Inflammatory macrophage treated with lipopolysaccharide for 1 hour (primary cell): ENCODE measurements at places on chromosomes 1 and 21.

DNA sequence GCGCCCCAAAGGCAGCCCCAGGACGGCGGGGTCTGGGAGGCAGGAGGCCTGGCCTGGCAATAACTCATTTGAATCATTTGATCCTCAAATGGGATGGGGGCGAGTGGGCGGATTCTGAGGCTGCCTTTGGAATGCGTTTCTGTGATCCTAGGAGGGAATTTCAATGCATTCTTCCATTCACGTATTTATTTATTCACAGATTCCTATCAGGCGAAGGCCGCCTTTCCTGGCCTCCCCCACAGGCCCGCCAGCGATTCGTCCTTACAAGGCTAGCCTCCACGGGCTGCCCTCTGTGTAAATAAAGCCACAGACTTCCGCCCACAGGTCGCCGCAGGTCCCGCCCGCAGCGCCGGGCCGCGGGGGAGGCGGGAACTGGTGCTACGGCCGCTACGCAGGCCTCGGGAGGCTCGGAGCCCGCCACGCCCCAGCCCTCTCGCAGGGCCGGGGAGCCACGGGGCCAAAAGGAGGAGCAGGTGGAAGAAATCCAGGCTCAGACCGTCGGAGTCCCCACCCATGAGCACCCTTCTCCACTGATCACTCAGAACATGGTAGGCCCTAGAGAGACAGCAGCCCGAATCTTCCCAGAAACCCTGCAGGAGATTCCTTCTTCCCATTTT is 31.3 kb upstream of the JUN start:
- peak; percentile 80 for DNase-seq

- no peak for DNase-seq
These were observed 18.0 kb downstream of the NOL9 start for GRCh38 chr1:6536291-6536690.

- no peak for DNase-seq
These were observed 33.2 kb upstream of the KIAA0040 start for GRCh38 chr1:175225805-175226129.

- no peak for DNase-seq
These were observed 101.1 kb downstream of the RHOU start for GRCh38 chr1:228836427-228836826.

DNA sequence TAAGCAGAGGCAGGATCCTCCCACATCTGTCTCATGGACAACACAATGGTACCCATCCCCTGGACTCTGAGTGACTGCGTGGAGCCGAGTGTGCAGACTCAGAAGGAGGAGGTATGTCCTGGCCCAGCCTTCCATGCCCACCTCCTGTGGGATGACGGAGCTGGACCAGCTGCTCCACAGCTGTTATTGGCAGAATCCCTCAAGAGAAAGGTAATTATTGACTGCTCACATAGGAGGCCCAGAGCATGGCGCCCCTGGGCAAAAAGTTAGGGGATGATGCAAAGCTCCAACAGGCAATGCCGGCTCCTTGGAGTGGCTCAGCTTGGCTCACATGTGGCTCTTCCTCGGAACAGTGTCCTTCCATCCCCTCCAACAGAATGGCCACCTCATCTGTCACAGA is 12.2 kb upstream of the ACTRT2 start:
- DNase-seq = no peak

DNA sequence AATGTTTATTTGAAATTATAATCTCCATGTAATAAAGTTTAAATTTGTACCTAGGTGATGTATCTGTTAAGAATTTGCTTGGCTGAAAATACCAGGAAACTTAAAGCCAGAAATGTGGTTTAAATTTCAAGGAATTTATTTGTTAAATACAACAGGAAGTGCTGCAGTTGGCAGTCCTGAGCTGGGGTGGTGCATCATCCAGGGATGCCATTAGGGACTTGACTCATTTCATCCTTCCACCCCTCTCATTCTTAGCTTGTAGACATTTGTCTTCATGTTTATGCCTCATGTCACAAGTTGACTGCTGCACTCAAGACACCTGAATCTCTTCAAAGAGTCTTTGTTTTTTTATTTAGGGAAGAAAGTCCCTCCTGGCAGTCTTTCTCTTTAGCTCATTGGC is 175.9 kb downstream of the LHX8 start:
- no peak for DNase-seq

DNA sequence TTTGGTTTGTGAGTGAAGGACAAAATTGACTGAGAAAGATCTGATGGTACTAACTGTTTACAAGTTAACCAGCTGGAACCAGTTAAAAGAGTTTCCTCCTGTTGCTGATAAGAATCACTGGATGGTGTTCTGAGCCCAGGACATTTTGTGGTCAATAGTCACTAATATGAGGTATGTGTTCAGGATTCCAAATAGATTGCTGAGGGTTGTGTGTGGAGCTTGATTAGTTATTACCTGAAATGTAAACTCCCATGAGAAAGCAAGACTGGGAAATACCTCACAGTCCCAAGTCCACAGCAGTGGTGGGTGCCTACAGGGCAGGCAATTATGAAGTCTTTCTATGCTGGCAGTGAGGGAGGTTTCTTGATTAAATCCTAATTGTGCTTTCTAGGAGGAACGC is 164.6 kb downstream of the DNM3 start:
- DNase-seq = no peak

GRCh38 chr1:163443863-163444262 is 122.1 kb downstream of the NUF2 start:
- no peak for DNase-seq

DNA sequence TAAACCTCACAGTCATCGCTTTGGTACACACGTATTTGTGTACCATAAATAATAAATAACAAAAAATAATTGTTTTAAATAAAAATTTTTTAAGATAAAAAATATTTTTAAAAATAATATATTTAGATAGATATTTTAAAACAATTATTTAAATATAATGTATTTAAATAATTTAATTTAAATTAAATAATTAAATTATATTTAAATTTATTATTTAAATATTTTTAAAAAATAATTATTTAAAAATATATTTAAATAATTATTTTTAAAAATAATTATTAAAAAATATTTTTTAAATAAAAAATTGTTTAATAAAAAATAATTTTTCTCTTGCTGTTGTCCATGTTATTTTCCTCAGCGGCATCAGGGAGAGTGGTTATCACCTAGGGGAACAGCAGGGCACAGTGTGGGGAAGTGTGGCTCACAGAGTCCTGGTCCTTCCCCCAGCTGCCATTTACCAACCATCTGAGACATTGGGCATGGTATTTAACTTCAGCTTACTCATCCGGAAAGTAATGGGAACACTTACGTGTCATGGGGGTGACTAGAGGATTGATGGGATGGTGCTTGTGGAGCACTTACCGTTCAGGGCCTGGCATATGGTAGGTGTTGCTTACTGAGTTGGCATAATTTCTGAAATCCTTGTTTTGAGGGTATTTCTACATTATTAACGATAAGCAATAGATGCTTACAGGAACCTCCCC is 92.9 kb upstream of the TSPAN2 start:
- no peak for DNase-seq

GRCh38 chr1:231630558-231631205 is 4.1 kb downstream of the DISC1 start:
- DNase-seq = no peak

- peak; percentile 74 for DNase-seq
These were observed 60.5 kb downstream of the CLIC4 start for GRCh38 chr1:24805534-24806301.

GRCh38 chr1:151408891-151409290 is 9.5 kb downstream of the PSMB4 start:
- no peak for DNase-seq

DNA sequence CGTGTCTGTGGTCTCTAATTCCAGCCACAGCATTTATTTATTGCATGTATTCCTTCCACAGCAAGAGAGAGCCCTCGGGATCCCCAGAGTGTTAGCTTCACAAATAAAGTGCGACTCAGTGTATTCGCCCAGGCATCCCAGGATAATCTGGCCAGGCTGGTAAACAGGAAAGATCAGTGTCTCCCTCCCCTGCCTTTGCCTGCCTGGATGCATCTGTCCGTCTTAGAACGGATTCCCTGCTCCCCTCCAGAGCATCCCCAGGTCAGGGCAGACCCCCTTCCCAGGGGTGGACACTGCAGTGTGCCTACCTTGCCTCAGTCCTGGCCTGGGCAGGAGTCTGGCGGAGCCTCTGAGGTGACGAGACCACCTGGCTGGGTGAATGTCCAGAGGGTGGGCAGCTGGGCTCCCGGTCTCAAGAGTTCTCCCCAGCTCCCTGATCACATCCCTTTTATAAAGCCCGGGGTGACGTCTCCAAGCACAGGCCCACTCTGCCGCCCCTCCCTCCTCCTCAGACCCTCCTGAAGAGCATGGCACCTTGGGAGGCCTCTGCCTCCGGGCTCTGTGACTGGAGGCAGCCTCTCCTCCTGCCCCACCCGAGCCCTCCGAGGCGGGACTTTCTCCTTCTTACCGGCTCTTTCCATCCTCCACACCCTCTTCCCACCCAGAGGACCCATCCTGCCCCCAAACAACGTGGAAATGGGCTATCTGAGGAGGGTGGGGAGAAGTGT is at the start of gene KISS1:
Gene KISS1 (minus strand): TSS at position 424 of the 728 bp plus-strand sequence. CDS start 3,615 bp downstream, outside the sequence.
- DNase-seq = no peak

GRCh38 chr1:204350857-204351573 is 8.7 kb downstream of the PLEKHA6 start:
- DNase-seq = no peak

GRCh38 chr1:204313675-204314074 is 46.1 kb downstream of the PLEKHA6 start:
- DNase-seq = no peak

- no peak for DNase-seq
These were observed 10.3 kb downstream of the ALDH9A1 start for GRCh38 chr1:165688046-165688445.

DNA sequence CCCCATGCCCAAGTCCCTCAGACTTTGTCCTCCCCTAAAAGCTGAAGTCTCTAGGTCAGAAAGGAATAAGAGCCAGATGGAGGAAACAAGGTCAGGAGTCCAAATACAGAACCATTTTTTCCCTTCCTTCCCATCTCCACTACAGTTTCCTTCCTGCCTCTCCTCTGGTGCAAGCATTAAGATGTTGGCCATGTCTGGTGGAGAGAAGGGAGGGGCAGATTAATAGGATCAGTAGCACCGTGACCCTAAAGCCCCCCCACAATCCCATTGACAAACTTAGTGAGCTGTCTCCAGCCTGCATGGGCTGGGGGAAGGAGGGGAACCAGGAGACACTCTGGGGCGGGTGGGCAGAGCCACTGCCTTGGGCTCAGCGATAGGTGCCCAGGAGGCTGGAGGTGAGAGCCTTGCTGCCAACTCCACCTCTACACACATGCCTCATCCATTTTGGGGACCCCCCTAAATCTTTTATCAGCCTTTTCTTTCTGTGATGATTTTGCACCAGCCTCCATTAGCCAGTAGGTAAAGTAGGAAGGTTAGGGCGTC is 59.8 kb downstream of the RHBG start:
- DNase-seq = no peak

- peak; percentile 79 for DNase-seq
These were observed 19.2 kb upstream of the CDK18 start for GRCh38 chr1:205484985-205485967.

GRCh38 chr1:153495536-153495935 is 35.1 kb upstream of the S100A7 start:
- DNase-seq = no peak

- DNase-seq = peak; percentile 91
These were observed 106.5 kb downstream of the HLCS start for GRCh38 chr21:36859744-36860501.

GRCh38 chr1:117561551-117561950 is 44.3 kb upstream of the TENT5C start:
- DNase-seq = no peak

DNA sequence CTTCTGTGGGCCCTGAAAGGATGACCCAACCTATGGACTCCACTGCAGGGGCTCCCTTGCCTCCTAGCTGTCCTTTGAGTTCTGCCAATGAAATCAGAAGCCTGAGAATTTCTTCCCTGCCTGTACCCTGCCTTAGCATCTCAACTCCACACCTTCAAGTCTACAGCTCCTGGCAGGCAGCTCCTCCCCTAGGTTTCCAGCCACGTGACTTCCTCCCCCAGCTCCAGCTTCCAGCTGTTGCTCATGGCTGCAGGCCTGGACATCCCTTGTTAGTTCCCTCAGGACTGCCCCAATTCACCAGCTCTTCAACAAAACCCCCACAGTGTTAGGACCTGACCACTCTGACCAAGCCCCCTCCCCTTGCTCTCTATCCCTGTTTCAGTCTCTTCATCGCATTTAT is 2.4 kb downstream of the RCAN1 start:
- DNase-seq = no peak

DNA sequence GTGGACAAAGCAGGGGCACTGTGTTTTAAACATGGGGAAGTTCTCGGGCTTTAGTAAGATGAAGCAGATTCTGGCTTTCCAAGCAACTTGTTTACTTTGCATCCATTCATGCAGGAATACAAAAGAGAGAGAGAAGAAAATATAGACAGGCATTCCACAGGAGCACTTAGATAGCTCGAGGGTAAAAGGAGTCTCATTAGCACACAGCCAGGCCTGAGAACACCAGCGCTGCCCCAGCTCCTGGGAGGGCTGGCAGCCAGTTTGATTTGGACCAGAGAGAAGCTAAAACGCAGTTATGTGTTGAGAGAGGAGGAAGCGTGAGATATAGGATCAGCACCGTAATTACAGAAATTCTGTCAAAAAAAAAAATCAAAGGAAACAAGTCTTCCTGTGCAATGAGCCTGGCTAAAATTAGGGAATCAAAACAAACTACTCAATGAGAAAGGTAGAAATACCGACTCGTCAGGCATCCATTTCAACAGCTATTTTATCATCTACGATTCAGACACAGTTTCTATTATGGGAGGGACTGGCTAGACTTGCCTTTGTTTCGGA is 68.2 kb downstream of the CLSTN1 start:
- DNase-seq = no peak

DNA sequence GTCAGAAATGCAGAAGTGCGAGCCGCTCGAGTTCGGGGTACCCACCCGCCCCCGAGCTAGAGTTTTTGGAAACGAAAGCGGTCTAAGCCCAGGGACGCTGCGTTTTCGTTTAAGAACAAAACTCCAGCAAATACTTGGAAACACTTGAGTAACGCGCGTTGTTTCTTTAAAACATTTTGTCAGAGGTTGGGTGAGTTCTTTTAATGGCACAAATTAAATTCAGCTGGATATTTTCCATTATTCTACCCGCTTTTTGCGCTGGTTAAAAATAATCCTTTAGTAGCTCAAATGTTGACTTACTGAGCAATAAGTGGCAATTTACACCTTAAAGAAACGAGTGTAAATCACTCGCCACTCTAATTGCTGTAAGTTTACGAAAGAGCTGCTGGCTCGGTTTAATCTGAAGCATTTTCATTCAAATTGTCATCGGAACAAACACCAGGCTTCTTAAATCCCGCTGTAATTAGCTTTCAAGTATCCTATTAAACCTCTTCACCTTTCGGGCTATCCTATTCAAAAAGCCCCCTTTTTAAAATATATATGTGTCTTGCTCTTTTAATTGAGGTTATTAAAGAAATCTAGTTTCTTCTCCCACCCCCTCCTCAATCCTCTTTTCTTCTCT is 1.5 kb downstream of the LHX8 start:
- DNase-seq = no peak
